ENCODE measurements at places on chromosomes 3 and 15.

GRCh38 chr15:101329867-101330380 is 34.9 kb upstream of the SNRPA1 start:
- no peak for DNase-seq

DNA sequence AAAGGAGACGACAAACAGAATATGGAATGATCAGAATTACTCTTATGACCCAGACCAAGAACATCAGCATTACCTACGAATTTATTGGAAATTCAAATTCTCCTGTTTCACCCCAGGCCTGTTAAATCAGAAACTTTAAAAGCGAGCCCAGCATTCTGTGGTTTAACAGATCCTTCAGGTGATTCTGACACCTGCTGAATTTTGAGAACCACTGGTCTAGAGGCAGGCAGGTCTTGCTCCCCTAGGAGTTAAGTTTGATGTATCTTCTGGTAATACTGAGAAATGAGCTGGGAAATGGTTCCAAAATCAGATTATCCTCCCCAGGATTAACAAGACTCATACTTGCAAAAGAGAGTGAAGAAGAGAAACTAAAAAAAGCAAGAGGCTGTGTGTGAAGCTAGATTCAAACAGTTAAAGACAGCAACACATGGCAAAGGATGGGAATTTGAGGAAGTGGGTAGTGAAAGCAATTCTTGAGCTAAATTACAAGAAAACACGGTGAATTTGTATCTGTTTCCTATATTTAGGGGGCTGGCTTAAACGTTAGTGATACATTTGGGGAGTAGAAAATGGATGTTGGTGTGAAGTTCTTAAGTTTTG is 66.0 kb downstream of the FLNB start:
- DNase-seq: no peak

DNA sequence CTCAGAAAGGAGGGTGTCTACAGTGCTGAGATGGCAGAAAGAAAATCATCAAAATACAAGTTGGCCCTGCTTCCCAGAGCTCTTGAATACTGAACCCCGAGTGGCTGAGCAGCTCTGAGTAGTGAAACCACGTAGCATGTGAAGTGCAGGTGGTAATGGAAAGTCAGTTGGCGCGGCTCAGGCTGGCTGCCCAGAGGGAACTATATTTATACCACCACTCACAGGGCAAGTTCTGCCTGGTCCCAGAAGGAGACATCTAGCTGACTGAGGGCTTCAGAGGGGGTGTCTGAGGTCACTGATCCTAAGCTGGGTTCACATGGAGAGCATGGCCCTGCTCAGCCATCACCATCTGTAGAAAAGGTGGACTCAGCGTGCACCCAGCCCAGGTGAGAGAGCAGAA is 129.6 kb upstream of the AGBL1 start:
- DNase-seq: no peak

DNA sequence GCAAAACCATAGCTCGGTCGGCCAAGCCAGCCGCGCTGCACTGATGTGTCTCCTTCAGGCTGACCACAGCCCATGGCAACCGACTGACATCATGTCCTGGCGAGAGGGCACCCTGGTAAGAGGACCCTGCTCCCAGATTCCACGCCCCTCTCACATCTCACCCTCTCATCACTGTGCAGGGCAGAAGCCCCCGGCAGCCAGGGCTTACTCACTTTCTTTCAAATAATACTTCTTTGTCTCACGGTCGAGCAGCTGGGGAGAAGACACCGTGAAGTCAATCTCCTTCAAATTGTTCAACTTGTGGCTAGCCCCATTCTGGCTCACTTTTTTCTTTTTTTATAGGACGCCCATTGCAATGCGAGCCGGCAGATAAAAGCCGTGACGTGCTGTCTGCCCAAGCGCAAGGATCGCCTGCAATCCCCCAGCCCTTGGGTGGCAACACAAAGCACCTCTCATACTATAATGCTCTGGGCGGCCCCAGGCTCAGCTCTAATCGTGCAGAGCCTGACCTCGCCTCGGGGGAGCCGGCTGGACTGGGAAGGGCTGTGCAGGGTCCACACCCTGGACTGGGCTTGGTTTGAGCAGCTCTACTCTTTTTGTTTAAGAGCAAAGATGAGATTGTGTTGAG is 33.6 kb downstream of the VGLL4 start:
- no peak for DNase-seq

DNA sequence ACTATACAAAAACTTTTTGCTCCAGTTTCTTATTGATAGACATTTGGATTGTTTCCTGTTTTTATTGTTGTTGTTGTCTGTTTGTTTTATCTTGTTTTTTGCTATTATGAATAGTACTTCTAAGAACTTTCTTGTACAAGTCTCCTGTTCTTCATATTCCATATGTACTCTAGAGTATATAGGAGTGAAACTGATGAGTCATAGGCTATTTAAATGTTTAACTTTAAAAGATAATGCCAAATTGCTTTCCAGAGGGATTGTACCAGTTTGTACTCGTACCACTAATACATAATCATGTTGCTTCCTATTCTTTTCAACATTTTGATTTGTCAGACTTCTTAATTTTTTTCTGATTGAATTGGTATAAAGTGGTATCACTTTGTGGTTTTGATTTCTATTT is 19.6 kb downstream of the LRRC49 start:
- DNase-seq: no peak

- no peak for DNase-seq
Observed at GRCh38 chr3:71317749-71318457, 265.6 kb downstream of the FOXP1 start.

GRCh38 chr15:69014454-69014853 is at the start of gene NOX5:
Gene NOX5 (plus strand): TSS chr15:69014695. CDS start chr15:69014736, 41 bp downstream.
- peak; percentile 24 for DNase-seq

DNA sequence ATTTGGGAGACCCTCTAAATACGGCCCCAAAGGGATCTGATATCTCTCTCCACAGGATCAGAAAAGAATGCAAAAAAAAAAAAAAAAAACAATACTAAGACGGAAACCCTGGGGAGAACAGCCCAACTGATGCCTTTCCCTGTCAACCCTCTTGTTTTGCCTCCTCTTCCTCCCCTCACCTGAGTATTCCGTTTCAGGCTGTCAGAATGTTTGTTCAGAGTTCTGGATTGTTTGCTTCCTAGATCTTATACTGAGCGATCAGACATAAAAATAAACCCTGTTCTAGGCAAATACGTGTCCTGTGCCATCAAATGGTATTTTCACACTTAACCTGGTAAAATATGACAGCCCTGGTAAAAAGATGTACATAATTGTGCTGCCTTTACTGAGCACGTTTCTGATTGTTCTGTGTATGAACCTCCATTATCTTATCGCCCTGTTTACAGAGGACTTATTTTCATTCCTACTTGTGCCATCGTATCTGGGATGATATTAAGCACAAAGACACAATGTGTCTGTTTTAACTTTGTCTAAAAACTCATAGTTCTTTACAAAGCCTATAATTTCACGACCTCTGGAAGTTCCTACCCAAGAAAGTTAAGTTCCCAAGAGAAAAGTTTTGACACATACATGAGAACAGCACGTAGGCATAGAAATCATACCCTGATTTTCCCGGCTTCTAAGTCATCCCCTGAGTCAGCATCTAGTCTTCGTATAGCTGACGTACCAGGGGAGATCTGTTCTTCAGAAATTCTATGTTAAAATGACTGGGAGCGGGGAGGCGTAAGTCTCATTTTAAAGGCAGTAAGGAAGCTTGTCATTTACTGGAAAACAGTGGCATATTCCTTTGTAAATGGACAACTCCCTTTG is 856 bp downstream of the ZBTB38 start:
- DNase-seq: no peak

- DNase-seq: no peak
Observed at GRCh38 chr3:171966533-171967136, 72.7 kb upstream of the FNDC3B start.

DNA sequence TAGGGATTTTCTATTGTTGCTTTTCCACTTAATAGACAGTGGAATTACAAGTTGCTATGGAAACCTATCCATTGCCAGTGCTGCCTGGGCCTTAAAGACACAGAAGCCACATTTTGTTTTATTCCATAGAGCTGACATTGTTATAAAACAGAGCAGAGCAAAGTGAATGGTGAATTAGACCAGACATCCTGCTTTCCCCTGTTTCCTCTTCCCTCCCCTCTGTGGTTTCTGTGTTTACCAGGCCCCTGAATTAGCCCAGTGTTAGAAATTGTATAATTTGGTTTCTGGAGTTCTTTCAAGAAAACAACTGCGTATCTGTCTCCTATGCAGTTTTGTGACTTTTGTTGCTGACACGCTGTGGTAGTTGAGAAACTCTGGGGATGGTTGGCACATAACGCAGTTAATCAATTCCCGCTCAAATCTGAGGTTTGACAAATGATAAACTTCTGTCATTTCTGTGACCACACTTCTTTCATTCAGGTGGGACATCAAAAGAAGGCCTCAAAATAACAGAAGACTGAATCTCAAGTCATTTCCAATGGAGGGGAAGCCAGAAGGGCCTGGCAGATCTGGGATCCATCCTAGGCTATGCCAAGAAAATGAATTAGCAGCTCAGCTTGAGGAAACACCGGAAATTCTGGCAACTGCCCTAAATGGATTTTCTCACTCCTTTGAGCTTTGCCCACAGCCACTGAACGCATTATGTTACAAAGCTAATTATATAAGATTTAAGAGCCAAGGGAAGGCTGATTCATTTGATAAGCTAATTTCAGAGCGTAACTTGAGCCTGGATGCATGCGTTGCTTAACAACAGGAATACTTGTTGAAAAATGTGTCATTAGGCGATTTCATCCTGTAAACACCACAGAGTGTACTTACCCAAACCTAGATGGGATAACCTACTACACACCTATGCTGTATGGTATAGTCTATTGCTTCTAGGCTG is 46.9 kb downstream of the NR1D2 start:
- no peak for DNase-seq

- no peak for DNase-seq
Observed at GRCh38 chr15:98769867-98770266, 121.5 kb downstream of the IGF1R start.

GRCh38 chr3:111932946-111933345 is 45.9 kb upstream of the ABHD10 start:
- DNase-seq: no peak

DNA sequence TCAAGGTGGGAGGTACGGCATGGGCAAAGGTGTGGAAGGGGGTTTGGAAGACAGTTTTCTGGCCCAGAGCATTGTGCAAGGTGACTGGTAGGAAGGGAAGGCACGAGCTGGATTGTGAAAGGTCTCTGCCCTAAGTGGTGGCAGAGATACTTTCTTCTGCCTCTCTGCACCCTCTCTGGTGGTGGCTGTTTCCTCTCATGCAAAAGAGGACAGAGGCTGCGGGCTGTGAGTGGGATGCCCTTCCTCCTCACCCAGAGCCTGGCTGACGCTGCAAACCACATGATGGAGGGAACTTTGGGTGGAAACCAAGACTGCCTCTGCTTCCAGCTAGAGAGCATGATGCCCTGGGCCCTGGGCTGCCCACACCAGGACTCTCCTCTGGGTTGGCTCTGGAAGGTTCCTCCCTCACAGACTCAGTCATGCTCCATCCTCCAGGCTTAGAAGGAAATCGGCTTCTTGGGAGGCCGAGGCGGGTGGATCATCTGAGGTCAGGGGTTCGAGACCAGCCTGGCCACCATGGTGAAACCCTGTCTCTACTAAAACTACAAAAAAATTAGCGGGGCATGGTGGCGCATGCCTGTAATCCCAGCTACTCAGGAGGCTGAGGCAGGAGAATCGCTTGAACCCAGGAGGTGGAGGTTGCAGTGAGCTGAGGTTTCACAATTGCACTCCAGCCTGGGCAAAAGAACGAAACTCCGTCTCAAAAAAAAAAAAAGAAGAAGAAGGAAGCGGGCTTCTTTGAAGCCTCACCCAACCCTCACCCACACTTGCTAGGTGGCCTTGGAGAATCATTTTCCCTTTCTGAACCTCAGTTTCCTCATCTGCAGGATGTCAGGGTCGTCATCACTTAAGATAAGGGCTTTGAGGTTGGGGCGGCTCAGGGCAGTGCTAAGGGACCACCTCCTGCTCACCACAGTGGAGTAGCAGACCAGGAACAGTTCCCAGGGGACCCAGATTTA is 8.3 kb downstream of the PSTPIP1 start:
- DNase-seq: no peak

DNA sequence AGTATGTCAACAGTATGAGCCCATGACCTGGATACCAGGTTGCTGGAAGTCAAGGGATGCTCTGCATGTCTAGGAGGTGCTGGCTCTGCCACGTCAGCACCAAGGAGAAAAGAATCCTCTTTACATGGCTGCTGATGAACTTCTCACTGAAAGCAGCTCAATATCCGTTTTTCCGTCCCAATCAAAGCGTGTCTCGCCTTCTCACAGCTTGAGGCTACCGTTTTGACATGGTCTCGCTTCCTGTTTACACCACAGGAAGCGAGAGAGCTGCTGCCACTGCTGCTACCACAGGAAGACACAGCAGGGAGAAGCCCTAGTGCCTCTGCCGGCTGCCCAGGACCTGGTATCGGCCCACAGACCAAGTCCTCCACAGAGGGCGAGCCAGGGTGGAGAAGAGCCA is 27.3 kb downstream of the STARD5 start:
- DNase-seq: no peak

- no peak for DNase-seq
Observed at GRCh38 chr3:45762647-45763302, 33.6 kb downstream of the SLC6A20 start.

GRCh38 chr3:30604093-30604492 is 2.3 kb upstream of the TGFBR2 start:
- no peak for DNase-seq

GRCh38 chr15:61171209-61171608 is 57.9 kb downstream of the RORA start:
- no peak for DNase-seq

- DNase-seq: no peak
Observed at GRCh38 chr3:13662238-13662847, 113.4 kb downstream of the FBLN2 start.

GRCh38 chr15:80550908-80551260 is 144.2 kb upstream of the ABHD17C start:
- DNase-seq: no peak

GRCh38 chr3:40079847-40080240 is 229.7 kb upstream of the EIF1B start:
- no peak for DNase-seq

GRCh38 chr15:58889363-58889762 is 44.1 kb downstream of the SLTM start:
- DNase-seq: no peak

DNA sequence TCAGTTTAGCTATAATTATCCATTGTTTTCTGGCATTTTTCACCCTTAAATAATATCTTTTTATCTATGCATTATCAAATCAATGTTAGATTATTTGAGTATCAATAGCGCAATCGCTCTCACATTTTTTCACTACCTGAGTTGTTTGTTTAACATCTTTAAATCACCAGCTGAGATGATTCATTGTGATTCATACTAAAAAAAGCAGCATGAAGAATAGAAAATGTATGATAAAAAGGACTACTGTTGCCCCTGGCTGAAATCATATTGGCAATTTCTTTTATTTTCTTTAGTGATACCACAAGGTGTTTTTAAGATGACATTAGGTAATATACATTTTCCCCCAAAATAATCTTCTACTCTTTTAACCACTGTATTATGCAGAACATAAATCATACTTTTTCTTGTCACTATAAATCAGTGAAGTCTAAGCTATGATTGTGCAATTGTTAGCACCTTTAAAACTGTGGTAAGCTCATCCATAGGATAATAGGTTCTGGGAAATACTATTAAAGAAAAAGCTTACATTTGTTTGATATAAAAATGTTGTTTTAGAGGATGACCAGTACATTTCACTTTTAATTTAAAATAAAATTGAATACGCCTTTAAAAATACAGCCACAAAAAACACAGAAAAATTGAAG is 889.1 kb downstream of the NAALADL2 start:
- no peak for DNase-seq

GRCh38 chr3:61579685-61580084 is 18.3 kb downstream of the PTPRG start:
- no peak for DNase-seq

Measured in coronary artery (tissue), 2 donors.